Stimulated activated CD8-positive, alpha-beta memory T cell treated with anti-CD3 and anti-CD28 coated beads, Interleukin-4, amount 100 ng/mL, for 4 hours (primary cell): ENCODE measurements at places on chromosomes 7 and 10.

GRCh38 chr7:18352339-18353255 is 143.0 kb upstream of the HDAC9 start:
- DNase-seq = no peak

GRCh38 chr7:87152897-87153641 is 816 bp downstream of the DMTF1 start:
- DNase-seq = no peak

DNA sequence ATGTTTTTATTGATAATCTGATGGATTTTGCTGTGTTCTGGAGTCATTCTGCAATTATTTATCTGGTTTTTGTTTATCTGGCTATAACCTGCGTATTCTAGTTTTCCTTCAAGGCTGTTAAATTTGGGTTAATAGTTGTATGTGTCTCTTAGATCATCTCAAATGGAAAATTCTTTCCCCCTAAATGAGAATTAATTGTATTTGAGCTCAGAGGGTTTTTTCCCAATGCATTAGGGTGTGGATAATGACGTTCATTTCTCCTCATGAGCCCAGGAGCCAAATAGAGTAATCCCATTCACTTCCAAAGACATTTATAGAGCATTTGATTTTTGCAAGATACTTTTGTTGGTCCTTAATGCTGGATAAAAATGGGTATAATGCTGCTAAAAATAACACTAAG is 564.6 kb downstream of the GALNT17 start:
- no peak for DNase-seq

GRCh38 chr7:6460990-6461584 is 13.3 kb upstream of the DAGLB start:
- no peak for DNase-seq

- no peak for DNase-seq
Observed at GRCh38 chr7:18425838-18426445, 69.6 kb upstream of the HDAC9 start.

DNA sequence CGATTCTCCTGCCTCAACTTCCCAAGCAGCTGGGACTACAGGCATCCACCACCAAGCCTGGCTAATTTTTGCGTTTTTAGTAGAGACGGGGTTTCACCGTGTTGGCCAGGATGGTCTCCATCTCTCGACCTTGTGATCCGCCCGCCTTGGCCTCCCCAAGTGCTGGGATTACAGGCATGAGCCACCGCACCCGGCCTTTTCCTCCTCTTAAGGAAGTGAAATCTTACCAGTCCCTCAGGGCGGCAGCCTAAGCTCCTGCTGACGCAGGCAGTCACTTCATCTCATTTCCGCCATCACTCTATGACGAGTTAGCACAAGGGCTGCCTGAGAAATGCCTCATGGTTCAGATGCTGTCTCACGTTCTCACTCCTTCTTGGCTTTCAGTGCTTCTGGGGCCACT is 246.0 kb upstream of the SHH start:
- no peak for DNase-seq

DNA sequence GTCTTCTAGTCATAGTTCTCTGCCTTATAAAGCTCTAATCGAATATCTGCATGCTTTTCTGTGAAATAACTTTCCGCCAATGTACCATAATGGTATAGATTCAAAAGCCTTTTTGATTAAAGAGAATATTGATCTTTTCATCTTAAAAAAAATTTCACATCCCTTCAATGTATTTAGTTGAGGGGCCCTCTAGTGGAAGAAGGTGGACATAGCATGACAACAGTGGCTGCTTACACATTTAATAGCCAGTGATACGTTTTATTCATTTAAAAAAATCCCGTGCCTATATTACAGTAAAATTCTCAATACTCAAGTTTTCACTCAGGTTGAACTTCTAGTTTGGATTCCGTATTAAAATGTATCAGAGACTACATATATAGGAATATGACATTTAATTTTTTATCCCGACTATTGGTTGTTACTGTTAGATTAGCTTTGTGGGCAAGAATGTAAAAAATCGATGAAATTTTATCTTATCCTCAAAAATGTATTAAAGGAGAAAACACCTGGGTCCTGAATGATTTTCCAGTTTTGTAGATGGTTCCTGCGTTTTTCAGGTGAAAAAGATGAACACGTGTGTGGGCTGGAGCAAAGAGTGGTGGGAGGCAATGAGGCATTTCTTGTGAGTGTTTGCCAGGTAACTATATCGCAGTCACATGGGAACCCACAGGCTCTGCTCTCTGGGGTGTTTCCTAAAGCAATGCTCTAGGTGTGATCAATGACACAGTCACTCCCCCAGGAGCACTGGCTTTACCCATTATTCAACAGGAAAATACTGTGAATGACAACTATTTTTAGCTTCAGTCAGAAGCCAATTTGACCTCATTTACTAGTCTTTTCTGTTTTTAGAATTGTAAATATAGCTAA is 24.1 kb upstream of the PNLIP start:
- no peak for DNase-seq

DNA sequence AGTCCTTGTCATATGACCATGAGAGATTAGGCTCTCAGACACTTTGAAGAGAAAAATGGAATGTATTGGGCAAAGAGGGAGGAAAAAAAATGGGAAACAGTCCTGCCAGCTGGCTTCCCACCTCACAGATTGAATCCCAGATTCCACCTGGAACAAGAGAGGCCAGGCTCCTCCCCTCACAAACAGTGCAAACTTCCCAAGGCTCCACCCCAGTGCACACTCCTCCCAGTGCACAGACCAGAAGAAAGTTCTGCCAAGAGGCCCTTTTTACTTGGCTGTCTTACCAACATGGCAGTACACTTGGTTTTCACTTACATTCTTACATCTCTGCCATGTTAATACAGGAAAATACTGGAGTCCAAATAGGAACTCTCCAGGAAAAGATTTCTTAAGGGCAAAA is 202.3 kb downstream of the AHR start:
- DNase-seq = no peak

GRCh38 chr10:8700689-8701088 is 646.2 kb downstream of the GATA3 start:
- no peak for DNase-seq

DNA sequence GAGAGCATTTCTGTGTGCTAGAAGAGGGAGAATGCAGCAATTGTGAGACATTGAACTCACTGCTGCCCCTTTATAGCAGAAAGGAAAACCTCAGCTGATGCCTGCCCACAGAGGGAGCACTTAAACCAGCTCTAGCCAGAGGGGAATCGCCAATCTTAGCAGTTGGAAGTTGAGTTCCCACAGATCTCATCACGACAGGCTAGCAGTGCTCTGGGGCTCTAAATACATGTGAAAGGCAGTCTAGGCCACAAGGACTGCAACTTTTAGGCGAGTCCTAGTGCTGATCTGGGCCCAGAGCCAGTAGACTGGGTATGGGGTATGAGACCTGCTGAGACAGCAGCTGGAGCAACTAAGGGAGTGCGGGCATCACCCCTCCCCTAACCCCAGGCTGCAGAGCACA is 25.2 kb upstream of the PRR15 start:
- no peak for DNase-seq

- no peak for DNase-seq
Observed at GRCh38 chr7:151999424-152000090, 25.9 kb upstream of the GALNT11 start.

- DNase-seq = no peak
Observed at GRCh38 chr7:132049462-132050304, 493.3 kb upstream of the PODXL start.

DNA sequence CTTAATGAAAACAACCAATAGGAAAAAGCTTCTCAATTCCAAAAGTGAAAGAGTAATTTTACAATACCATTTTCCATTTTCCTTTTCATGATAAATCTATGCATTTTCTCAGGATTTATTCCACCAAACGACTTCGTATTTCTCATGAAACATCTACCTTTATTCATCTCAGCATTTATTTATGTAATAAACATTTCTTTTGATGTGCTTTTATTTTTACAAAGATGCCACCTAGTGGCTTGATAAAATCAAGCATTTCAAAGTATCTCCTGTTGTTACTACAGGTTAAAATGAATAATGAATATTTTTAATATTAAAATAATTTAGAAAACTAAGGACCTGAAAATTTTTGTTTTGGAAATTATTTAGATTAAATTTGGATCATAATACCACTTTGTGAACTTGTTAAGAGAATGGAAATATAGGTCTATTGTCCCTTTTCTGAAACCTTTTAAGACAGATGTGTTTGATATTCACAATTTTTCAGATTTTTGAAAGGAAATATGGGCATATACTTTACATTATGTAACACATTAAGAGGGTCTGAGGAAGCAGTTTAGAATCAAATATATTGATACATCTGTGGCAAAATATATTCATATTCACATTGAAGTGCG is 2.7 kb upstream of the IQUB start:
- DNase-seq = no peak

GRCh38 chr10:32046151-32046550 is 10.1 kb downstream of the KIF5B start:
- DNase-seq = no peak

GRCh38 chr7:98289333-98289875 is 7.9 kb downstream of the BRI3 start:
- no peak for DNase-seq

- DNase-seq = no peak
Observed at GRCh38 chr7:7792056-7792455, 73.6 kb upstream of the RPA3 start.

GRCh38 chr7:17340655-17341054 is 42.2 kb downstream of the AHR start:
- DNase-seq = no peak

- DNase-seq = no peak
Observed at GRCh38 chr10:36494371-36494770, 631.0 kb upstream of the ANKRD30A start.

DNA sequence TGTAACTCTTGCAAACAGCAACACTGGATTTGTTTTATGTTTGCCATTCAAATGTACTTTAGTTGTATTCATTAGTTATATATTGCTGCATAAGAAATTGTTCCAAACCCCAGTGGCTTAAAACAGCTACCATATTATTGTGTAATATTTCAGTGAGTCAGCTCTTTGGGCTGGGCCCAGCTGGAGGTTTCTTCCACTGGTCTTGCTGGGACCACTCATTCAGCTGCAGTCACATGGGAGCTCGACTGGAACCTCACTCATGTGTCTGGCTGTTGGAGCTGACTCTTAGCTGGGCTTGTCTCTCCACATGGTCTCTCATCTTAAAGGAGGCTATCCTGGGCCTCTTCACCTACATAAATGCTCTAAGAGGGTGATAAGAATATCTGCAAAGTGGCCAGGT is 23.2 kb upstream of the PIP4K2A start:
- no peak for DNase-seq
